BE2C (cell line): ENCODE measurements at places on chromosomes 1 and 21.

GRCh38 chr21:37631319-37632117, 264.9 kb downstream of the DYRK1A start:
- DNase-seq, result no peak

DNA sequence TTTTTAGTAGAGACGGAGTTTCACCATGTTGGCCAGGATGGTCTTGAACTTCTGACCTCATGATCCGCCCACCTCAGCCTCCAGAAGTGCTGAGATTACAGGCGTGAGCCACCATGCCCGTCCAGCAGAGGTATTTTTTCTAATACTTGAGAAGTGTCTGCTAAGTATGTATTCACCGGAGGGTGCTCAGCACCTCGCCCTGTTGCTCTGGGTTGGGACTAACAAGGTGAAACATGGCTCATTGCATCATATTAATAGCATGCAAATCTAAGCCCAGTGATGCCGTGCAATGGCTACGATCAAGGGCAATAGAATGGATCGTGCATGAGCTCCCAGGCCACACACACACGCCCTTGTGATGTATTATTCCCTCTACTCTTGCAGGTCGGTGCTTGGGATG, 68.7 kb downstream of the PDE9A start:
- DNase-seq, result no peak

GRCh38 chr1:150791585-150791984, 16.5 kb downstream of the CTSK start:
- DNase-seq, result no peak

GRCh38 chr1:209759829-209760359, 4.0 kb downstream of the TRAF3IP3 start:
- DNase-seq, result no peak

DNA sequence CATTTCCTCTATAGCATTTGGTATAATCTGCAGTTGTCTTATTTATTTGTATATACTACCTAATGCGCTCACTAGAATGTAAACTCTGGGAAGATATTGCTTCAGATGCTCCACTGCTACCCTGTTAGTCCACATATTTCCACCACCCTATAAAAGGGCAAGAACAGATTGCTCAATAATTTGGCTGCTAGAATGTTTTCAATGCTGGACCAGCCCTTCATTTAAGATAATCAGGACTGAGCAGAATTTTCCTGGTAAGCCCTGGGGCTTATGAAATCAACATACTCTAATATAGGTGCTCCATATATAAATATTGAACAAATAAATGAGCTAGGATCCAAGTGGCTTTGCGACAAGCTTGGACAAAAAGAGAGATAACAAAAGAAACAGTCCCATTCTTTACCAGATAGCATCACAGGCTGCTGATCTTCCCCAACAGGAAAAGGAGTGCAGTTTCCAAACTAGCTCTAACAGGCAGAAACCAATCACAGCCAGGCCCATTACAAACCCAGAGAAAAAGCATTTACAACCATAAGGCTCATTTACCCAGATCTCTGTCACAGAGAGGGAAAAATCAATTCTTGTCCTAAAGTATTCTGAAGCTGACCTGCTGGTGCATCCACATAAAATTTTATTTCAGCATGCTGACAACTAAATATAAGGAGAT, 8.3 kb downstream of the BCAR3 start:
- no peak for DNase-seq

GRCh38 chr1:64830030-64830651, 85.3 kb downstream of the RAVER2 start:
- DNase-seq, result no peak

- DNase-seq, result peak; percentile 85
These were observed 46.0 kb downstream of the RHOU start for GRCh38 chr1:228781161-228781808.

- no peak for DNase-seq
These were observed 11.2 kb upstream of the KCNQ4 start for GRCh38 chr1:40772146-40772955.

GRCh38 chr21:45528028-45528705, 14.1 kb downstream of the SLC19A1 start:
- no peak for DNase-seq

- no peak for DNase-seq
These were observed 169.4 kb upstream of the HMCN1 start for GRCh38 chr1:185564816-185565215.

- DNase-seq, result no peak
These were observed 76.0 kb downstream of the DOP1B start for GRCh38 chr21:36232641-36233040.

GRCh38 chr21:43865540-43866259, 677 bp downstream of the AGPAT3 start:
- DNase-seq, result no peak

GRCh38 chr1:221801251-221801661, 59.4 kb upstream of the DUSP10 start:
- no peak for DNase-seq

DNA sequence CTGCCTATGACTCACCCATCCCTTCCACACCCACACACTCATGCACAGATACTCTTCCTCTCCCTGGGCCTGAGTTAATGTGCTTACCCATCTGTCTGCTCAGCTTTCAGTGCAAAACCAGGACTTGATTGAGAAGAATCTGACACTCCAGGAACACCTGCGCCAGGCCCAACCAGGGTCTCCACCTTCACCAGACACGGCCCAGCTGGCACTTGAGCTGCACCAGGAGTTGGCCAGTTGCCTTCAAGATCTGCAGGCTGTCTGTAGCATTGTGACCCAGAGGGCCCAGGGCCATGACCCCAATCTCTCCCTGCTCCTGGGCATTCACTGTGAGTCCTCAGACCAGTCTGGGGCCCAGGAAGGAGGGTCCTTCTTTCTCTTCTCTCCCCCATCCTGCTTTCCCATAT, 3.5 kb upstream of the SH3BGRL3 start:
- no peak for DNase-seq

DNA sequence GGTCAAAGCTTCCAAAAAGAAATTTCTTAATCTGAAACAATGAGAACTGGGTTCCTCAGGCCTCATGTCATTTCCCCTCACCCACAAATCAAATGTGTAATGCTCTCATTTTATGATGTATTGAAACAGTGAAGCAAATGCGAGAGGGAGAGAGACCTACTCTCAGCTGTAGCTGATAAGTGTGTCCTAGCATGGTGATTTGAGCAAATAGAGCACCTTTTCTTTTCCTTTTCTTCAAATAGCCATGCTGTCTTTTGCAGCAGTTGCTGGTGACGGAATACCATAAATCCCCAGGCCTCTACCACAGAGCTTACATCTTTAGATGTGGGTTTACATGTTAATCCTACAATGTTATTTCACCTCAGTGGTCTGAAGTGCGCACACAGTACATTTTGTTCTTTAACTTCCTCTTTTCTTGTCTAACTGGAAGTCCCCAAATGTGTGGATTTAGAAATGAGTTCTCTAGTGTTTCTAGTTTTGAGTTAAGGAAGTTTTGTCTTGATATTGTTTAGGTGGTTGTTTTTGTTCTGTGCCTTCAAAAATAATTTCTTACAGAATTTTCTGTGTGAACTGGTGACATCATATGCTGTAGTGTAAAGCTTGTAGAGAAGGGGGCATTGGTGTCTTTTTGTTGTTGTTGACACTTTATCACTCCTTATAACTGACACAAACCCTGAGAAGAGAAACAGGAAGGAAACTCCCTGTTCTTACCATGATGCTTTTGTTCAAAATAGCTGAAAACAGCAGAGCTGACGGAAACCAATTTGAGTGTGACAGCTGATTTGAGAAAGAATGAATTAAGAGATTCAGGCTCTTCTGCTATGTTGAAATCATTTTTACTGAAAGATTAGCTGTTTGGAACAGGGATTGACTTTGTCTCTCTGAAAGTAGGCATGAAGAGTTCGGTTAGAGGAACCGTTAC, 12.2 kb downstream of the SMAP2 start:
- no peak for DNase-seq

- no peak for DNase-seq
These were observed 144.3 kb downstream of the LMX1A start for GRCh38 chr1:165212229-165212628.

GRCh38 chr1:6470132-6471085, 4.4 kb upstream of the TNFRSF25 start:
- DNase-seq, result no peak

- DNase-seq, result peak; percentile 99
These were observed at the start of gene THEM4 for GRCh38 chr1:151909167-151910149. THEM4 (minus strand) TSS chr1:151909511; CDS start chr1:151909458, 53 bp downstream.

- DNase-seq, result no peak
These were observed 262.5 kb upstream of the B3GALT2 start for GRCh38 chr1:193448682-193449461.

- no peak for DNase-seq
These were observed 21.2 kb upstream of the TTC34 start for GRCh38 chr1:2822621-2823145.

GRCh38 chr1:75836528-75837100, 39.9 kb downstream of the MSH4 start:
- no peak for DNase-seq

DNA sequence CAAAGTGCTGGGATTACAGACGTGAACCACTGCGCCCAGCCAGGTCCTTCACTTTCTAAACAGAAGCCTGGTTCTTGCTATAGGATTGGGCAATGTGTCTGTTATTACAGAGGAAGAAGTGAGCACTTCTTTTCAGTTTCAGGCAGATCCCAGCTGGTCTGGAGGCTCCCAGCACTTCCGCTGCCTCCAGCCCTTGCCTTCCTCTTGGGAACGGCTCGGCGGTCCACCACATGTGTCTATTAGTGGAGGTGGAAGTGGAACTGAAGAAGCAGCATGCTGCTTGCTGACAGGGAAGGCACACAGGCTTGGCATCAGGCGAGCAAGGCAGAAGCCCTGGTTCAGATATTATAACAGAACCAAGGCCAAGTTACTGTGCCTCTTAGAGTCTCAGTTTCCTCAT, 17.0 kb downstream of the MKNK1 start:
- no peak for DNase-seq

- DNase-seq, result no peak
These were observed 4.3 kb upstream of the CSF1 start for GRCh38 chr1:109906160-109906838.

GRCh38 chr21:27388825-27389224, 421.9 kb upstream of the ADAMTS5 start:
- no peak for DNase-seq

- no peak for DNase-seq
These were observed 889.2 kb upstream of the NCAM2 start for GRCh38 chr21:20108976-20109540.

GRCh38 chr1:37128091-37128490, 93.8 kb upstream of the GRIK3 start:
- no peak for DNase-seq

DNA sequence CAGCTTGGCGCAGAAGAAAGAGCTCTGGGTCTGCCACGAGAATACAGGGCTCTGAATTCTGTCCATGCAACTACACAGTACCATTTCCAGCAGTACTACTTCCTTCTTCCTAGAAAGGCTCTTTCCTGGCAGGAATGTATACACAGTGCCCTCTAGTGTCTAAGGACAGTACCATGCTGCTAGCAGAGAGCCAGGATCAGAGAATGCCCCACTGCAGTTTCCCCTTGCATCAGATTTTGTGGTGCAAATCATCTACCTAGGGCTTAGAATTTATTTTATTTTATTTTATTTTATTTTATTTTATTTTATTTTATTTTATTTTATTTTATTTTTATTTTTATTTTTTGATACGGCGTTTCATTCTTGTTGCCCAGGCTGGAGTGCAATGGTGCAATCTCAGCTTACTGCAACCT, 50.8 kb downstream of the PAX7 start:
- DNase-seq, result no peak

GRCh38 chr1:201400852-201401230, 1.7 kb upstream of the LAD1 start:
- no peak for DNase-seq

DNA sequence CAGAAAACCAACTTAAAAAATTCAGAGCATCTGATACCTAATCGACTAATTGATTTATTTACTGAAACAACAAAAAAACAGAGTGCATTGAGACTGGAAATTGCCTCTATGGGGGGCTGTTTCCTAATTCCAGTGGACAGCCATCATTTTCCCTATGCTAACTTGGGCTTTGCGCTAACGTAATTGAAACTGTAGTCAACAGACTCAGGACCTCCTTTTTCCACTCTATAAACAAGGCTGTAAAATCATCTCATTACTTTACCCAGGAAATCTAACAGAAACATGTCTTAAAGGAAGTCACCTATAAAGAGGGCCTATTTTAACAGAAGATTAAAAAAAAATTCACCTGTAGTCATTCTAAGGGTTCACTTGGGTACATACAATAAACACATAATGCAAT, 2.1 kb downstream of the ERG start:
- no peak for DNase-seq

- peak; percentile 62 for DNase-seq
These were observed 772 bp downstream of the UCK2 start for GRCh38 chr1:165828103-165828668.

GRCh38 chr1:211829343-211830054, 1.1 kb downstream of the LPGAT1 start:
- peak; percentile 53 for DNase-seq

DNA sequence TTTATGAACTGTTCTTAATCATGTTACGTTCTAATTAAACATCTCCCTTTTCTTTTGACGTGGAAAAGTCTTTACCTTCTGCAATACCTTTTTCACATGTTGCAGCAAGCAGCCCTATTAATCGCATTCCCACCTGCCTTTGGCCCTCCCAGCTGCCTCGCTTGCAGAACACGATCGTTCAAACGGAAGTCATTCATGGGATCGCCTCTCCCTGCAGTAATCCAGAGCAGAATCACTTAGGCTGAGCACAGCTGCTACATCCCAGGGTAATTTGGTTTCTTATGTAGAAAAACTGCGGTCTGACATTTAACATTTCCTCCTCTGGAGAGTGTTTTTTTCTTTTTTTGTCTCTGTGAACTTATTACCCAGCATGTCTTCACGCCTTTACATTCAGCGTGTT, 206.3 kb downstream of the KIF26B start:
- DNase-seq, result no peak

GRCh38 chr1:68675336-68675735, 178.5 kb upstream of the DEPDC1 start:
- no peak for DNase-seq

- DNase-seq, result peak; percentile 13
These were observed 559.9 kb downstream of the RWDD3 start for GRCh38 chr1:95793893-95794292.

DNA sequence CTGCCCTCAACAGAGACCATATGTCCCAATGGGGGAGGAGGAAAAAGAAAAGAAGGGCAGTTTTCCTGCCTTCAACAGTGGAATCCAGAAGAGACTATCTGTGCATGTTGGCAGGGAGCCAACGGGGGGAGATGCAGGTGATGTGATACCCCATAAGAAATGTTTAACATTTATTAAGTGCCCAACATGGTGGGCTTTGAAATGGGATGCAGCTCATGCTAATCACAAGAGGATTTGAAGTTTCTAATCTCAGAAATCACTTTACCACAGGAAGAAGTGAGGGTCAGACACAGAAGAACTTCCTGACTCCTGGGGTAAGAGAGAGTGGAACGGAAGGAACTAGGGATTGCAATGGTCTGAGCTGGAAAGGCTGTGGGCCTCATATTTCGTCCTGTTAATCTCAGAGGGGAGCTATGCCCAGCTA, 16.2 kb downstream of the CSRP1 start:
- no peak for DNase-seq

GRCh38 chr21:31952828-31953227, 80.0 kb downstream of the HUNK start:
- no peak for DNase-seq
